ENCODE measurements at places on chromosomes 2 and 18.

DNA sequence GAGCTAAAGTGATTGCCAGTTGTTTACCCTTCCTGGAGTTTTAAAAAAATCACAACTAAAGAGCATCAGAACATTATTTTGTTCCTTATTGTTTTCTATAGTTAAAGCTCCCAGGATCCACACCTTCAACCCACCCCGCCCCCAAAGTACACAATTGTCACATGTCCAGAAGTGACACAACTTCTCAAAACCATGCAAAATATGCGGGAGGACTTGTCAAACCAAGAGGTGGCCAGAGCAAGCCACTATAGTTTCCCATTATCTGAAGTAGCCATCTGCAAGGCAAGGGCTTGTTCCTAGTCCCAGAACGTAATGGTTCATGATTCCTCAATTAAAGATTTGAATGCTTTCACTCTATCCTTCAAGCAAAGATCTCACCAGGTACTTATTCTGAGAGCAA, 9.9 kb upstream of the INO80C start:
- ATAC-seq: no peak

- ATAC-seq: no peak
Observed at GRCh38 chr2:237717366-237718276, 81.0 kb upstream of the RBM44 start.

DNA sequence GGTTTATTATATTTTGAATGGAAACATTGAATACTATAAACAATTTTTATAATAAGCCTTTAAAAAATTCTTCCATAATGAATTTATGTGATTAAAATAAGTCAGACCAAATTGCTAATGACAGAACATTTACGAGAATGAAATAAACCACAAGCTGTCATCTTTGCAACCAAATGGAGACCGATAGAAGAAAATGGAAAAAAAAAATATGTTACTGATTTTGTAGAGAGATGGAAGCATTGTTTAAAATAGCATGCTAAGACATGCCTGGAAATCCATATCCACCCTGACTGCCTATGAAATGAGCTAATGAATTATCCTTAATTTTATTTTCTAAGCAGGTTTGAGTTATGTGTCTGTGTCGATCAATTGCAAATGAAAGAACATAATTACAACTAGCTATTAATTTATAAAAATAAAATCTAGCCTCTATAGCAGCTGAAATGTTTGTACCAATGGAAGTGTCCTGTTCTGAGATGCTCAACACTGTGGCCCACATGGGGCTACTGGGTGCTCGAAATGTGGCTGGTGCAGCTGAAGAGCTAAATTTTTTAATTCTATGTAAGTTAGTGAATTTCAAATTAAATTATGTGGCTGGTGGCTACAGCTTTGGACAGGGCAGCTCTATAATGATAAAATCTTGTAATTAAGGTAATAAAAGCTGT, 832.8 kb downstream of the RNF144A start:
- ATAC-seq: no peak

DNA sequence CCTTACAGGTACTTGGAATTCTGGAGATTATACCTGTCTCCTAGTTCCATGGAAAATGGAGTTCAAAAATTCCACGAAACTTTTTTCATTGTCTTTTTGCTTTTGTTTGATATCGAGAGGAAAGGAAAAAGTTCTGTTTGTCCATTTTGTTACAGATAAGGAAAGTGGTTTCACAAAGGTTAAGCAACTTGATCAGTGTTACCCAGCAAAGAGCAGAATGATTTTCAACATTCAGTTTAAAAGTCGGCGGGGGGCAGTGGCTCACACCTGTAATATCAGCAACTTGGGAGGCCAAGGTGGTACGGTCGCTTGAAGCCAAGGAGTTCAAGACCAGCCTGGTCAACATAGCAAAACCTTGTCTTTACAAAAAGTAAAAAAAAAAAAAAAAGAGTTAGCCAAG, 118.8 kb downstream of the LDLRAD4 start:
- ATAC-seq: no peak

GRCh38 chr18:58194028-58194427, 150.0 kb downstream of the NEDD4L start:
- ATAC-seq: no peak

- no peak for ATAC-seq
Observed at GRCh38 chr2:29954316-29954715, 32.9 kb upstream of the ALK start.

DNA sequence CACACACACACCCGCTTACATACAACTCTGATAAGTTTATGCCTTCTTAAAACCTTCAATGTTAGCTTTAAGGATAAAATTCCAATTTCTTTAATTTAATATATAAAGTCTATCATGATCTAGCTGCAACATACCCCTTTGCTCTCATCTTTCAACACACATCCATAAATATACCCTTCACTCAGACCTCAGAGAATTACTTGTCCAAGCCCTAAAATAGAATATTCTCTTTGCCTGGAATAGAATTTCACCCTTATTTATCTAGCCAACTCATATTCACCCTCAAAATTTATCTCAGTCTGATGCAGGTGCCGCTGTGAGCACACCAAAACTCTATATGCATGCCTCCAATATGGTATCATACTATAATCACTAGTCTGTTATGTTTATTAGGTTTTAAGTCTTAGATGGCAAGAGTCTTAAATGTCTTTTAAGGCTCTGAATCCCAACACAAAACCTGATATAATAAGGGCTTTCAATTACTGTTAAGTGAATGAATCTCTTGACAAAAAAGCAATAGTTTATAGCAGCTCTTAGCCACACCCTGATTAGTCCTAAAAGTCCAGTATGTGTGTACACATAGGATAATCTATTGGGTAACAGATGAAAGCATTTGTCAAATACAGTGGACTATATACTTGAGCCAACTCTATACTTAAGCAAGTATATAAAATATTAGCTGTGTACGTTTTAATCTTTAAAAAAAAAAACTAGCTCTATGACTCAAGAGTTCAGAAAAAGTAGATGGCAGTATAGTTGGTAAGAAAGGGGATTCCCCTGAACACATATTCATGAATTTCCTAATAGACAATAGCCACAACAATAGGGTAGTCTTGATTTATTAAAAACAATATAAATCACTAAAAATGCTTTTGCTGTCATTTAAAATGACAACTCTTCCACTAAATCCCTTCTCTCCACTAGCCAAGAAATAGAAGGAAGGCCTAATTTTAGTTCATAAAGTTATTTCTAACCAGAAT, 144.5 kb downstream of the EXOC6B start:
- no peak for ATAC-seq

- no peak for ATAC-seq
Observed at GRCh38 chr2:226213717-226214116, 585.9 kb downstream of the IRS1 start.

- ATAC-seq: no peak
Observed at GRCh38 chr2:140593132-140593531, 1537.7 kb downstream of the LRP1B start.

GRCh38 chr2:96404446-96405373, 69.1 kb downstream of the NCAPH start:
- ATAC-seq: no peak

- no peak for ATAC-seq
Observed at GRCh38 chr2:206556357-206556949, 85.8 kb upstream of the FAM237A start.

- no peak for ATAC-seq
Observed at GRCh38 chr2:241910604-241911520, 41.3 kb downstream of the RTP5 start.

GRCh38 chr2:214393796-214394195, 17.1 kb upstream of the VWC2L start:
- no peak for ATAC-seq

DNA sequence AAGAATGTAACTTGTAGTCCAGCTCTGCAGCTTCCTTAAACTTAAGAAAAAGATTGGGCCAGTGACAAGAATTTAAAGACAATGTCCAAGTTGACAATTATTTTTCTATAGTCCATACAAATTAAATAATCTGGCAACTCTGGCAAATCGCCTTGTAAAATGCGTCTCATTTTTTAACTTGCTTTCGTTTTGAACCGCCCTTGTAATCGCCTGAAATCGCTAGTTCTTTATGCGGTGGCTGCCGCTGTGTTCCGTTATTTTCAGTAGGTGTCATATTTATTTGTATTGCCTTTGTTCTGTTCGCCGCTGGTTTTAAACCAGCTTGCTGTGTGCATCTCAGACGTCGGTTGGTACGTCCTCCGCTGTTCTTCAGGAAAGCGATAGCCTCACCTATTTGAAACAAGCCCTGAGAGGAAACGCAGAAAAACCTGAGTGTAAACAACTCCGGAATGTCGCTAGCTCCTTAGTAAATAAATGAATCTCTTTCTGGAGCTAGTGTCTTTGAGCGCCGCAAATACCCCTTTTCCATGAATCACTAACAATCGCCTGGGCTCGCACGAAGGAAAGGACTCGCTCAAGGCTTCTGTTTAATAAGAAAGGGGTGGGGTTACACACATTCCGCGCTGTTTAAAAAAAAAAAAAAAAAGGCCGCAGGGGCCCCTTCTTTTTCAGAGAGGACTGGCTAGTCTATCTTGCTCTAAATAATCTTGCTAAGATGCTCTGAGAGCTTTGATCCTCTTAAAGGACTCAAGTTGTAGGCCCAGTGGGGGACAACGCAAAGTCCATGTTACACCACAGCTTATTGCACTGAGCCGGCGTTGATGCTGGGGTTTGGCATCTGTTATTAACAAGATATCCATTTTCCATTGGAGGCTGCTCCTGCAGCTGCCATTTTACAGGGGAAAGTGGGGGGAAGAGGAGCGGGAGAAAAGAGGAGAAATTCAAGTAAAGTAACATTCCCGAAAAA, 3.0 kb downstream of the HOXD8 start:
- ATAC-seq: no peak

DNA sequence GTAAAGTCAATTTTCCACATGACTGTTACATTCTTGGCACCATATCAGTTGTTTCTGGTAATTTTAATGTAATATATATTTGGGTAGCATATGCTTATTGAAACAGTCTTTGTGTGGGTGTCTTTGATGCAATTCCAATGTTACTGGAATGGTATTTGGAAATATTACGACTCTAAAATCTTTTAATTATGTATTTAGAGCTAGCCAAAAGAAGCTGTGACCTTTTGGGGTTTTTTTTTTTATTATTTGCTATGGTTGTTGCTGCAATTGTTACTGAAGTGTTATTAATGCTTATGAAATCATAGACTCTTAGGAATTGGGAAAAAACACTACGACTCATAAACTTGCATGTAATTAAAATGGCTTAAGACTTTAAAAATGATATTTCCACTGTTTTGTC, 95.9 kb downstream of the AOX1 start:
- ATAC-seq: no peak

- no peak for ATAC-seq
Observed at GRCh38 chr2:12382366-12382765, 334.4 kb upstream of the TRIB2 start.

DNA sequence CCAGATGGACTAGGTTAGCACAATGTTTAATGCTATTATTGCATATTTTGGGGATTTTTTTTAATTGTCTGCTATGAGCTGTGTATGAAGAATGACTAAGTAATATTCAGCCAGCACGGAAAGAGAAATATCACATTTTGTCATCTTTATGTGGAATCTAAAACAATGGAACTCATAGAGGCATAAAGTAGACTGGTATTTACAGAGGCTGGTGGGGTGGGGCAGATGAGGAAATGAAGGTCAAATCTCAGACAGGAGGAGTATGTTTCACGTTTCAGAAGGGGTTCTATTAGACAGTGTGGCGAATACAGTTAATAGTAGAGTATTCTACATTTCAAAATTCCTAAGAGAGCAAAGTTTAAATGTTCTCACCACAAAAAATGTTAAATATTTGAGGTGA, 4.7 kb downstream of the CDH19 start:
- ATAC-seq: no peak

- ATAC-seq: no peak
Observed at GRCh38 chr2:199465390-199465789, 7.7 kb upstream of the SATB2 start.

DNA sequence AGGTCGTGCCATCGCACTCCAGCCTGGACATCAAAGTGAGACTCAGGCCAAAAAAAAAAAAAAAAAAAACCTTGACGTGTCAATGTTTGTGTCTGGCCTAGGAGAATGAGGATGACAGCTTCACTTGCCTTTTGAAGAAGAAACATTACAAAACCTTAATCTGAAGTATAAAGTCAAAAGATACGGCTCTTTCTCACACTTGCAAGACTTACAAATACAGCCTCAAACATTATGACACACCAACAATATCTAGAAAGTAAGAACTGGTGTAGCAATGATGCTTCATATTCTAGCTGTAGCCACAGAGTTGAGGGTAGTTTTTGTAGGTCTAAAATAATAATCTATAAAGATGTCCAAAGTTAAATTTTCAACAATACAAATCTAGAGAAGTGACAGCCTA, 25.5 kb downstream of the MPPE1 start:
- no peak for ATAC-seq

DNA sequence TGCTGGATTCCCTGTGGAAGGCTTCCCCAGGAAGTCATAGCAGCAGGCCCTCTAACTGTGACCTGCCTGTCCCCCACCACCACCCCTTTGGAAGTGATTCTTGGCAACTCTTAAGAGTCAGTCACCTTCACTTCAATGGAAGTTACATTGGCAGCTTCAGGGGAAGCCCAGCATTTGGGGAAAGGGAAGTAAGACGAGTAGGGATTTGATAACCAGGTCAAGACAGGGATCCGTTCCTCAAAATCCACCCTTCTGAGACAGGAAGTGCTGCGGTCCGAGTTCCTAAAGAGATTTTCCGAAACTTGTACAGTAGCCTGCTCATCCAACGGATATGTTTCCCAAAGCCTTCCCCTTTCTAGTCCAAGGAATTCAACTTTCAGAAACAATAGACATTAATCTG, 54.2 kb downstream of the MRPL35 start:
- ATAC-seq: no peak

- no peak for ATAC-seq
Observed at GRCh38 chr18:45657357-45658335, 42.4 kb downstream of the SLC14A2 start.

DNA sequence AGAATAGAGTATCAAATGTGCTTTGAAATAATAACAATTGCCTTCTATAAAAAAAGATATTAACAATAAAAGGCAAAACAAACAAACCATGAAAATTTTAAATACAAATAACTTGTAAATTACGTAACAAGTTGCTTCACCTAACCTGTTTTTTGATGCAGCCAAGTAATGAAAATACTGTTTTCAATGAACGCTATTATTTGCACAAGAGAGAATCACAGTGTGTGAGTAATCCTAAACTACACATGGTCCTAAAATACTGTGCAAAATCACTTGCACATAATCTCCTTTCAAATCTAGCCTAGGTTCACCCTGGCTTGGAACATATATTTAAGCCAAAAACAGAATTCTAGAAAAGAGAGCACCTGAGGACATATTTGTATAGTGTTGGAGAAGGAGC, 98.9 kb downstream of the CCDC148 start:
- ATAC-seq: no peak

DNA sequence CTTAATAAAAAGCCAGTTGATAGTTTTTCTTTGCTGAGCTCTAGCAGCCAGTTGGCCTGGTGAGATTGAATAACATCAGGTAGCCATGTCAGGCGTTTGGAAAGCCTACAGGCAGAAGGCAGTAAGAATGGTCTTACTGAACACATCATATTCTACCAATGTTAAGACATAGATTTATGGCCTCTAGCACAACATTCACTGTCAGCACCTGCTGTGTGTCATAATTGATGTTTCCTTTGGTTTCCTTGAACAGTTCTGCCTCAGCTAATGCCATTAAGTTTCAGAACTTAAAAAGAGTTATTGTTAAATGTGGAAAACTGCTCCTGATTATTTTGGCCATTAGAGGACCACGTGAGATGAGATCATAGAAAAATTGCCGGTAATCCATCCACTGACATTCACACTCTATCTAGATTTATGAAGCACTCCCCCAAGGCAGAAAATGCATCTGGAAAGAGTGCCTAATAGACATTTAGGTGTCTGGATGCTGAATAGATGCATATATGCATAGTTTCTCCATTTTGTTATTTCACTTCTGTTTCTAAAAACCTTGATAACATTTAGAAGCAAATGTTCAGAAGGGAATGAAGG, 434.7 kb downstream of the PTPRM start:
- no peak for ATAC-seq

GRCh38 chr2:202026507-202026906, 7.1 kb upstream of the FZD7 start:
- no peak for ATAC-seq
